Adipocyte (in vitro differentiated cells): ENCODE measurements at places on chromosomes 5 and 9.
A peak's percentile ranks its signal among the peaks of the same experiment; 100 is the strongest.

DNA sequence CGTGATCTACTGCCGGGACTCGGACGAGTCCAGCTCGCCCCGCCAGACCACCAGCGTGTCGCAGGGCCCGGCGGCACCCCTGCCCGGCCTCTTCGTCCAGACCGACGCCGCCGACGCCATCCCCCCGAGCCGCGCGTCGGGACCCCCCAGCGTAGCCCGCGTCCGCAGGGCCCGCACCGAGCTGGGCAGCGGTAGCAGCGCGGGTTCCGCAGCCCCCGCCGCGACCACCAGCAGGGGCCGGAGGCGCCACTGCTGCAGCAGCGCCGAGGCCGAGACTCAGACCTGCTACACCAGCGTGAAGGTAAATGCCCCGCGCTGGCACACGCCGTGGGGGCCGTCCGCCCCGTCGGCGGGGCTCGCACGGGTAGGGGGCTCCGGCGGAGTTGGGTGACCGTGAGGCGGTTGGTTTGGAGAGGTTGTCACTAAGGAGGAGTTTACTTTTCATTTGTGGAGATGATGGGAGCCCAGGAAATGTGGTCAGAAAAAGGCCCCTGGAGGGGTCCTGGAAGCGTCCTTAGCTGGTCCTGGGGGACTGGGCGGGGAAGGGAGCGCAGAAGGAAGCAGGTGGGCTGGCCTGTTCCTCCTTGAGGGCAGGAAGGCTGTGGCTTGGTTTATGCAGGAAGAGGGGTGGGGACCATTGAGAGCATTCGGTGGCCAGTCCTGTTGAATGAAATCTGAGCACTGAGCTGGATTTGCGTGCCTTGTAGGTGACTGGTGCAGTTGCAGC is 647 bp downstream of the PDE8B start:
- peak; percentile 4 for DNase-seq

DNA sequence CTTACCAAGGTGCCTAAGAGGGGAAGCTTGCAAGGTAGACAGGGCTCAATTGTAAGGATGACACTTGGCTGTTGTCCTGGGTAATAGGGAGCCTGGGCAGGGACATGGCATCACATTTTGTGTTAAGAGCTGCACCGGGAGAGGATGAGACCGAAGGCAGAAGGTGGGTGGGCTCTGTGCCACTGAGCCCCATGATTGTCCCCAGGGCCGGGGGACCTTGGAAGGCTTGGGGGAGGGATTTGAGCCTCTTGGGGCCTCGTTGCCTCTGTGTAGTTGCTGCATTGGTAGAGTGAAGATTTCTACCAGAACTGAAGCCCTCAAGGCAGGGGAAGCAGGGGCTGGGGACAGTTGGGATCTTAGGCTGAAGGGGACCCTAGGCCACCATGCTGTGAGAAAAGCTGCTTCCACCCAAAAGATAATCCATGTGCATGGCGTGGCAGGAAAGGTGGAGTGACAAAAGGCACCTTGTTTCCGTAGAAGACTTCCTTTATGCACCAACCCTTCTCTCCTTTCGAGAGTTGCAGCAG is 11.9 kb downstream of the FGF18 start:
- no peak for DNase-seq

- no peak for DNase-seq
Observed at GRCh38 chr5:97618721-97619120, 435.7 kb upstream of the RIOK2 start.

- no peak for DNase-seq
Observed at GRCh38 chr9:98017306-98017705, 34.2 kb downstream of the ANP32B start.
